ENCODE measurements at places on chromosomes 1 and 21. TPM values are rescaled to one million over a fixed set of nuclear protein-coding genes. Genes with fewer than 3 reads are reported as not detected.

Gene AADACL4
- not detected for total RNA-seq

Gene FCRL6
- total RNA-seq, result 24.4 TPM

Gene SAMD13
- total RNA-seq, result 1.3 TPM

Gene RHCE
- 0.74 TPM for total RNA-seq
